ENCODE measurements at places on chromosomes 6 and 20.

DNA sequence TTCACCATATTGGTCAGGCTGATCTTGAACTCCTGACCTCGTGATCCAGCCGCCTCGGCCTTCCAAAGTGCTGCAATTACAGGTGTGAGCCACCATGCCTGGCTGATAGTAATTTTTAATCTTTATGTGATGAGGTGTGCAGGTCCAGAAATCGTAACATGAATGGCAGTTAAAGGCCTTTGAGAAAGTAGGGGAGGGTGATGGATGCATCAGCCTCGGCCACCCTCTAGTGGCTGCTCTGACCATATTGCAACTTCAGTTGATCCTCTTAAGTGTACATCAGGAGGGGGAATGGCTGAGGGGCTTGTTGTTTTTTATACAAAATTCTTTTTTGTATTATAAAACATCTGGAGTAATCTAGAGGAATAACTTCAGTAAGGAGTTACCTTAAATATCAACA lies 193.0 kb downstream of the ZFAND3 start:
- peak; percentile 5 for DNase-seq

GRCh38 chr6:22880686-22881433 lies 311.5 kb downstream of the HDGFL1 start:
- DNase-seq, result no peak

- no peak for DNase-seq
These were observed 35.8 kb upstream of the MRGBP start for GRCh38 chr20:62760471-62760855.

- DNase-seq, result no peak
These were observed 1202.0 kb upstream of the ADGRB3 start for GRCh38 chr6:67433124-67433523.

DNA sequence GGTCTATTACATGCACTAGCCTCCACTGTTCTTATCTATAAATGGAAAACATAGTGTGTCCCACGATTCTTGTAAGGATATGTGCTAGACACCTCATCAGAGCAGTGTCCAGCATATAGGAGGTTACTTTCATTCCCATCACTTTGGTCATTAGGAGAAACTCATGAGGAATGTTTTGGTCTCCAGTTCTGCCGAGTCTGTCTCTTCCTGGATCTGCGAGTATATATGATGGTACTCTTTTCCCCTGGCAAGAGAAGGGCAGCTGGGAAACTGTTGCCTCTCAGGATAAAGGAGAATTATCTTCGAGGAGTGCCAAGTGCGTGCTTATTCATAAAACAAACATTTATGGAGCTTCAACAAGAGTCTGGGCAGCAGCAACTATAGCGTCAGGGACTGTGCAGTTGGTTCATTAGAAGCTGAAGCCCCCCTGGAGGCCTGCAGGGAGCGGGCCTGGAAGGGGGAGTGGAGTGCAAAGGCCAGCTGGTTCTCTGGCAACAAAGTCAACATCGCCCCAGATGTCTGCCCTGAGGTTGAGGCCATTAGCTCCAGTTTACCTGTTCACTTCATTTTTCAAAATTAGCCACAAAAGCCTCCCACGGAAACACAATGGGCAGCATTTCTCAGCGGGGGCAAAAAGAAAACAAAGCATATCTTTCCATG lies 811.9 kb downstream of the MAFB start:
- DNase-seq, result no peak

- no peak for DNase-seq
These were observed 30.5 kb downstream of the SLC9A8 start for GRCh38 chr20:49843139-49843538.

- no peak for DNase-seq
These were observed 77.8 kb downstream of the SYCP2L start for GRCh38 chr6:10964684-10965083.

DNA sequence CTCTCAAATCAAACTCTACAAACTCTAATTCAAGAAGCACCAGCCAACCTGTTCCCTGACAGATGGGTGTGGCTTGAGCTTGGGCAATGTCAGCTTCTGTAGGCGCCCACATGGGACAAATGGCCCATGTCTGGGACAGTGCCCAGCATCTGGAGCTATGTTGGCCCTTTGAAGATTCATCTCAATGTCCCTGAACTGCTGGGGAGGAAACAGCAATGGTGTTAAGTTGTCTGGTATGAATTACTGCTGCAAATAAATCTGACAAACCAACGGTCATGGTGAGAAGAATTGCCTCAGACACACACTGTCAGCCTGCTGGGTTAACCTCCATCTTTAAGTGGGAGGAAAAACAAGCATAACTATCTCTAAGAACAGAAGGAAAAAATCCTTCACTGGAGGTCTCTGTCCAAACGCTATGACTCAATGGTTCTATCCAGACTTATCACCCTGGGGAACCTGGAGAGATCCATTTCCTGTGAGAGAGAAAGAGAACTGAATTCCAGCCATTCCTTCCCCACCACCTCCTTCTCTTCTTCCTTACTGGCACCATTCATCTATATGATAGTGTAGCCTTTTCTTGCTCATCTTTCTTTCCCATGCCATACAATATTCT lies 274.9 kb downstream of the CDH26 start:
- DNase-seq, result no peak

DNA sequence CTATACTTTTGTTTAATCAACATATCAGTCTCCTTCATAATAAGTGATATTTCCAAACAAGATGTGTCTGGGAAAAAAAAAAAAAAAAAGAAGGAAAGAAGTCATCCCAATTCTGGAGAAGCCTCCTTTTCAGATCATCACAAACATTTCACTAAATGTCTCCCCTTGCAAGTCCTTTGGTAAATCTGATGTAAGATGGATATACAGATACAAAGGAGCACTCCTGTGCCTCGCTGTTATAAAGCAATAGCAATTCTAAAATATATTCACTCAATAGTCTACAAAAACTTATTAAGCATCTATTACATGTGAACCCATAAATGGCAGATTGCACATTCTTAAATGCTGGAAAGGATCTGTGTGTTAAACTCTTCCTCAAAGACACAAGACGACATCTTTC lies 17.4 kb downstream of the STAU1 start:
- no peak for DNase-seq

- DNase-seq, result no peak
These were observed 245.3 kb downstream of the OGFRL1 start for GRCh38 chr6:71533939-71534379.

- DNase-seq, result peak; percentile 72
These were observed at the start of gene GABBR1 for GRCh38 chr6:29632789-29633533. GABBR1 (minus strand) TSS chr6:29633183; CDS start chr6:29632385, 798 bp downstream.

- DNase-seq, result no peak
These were observed 41.1 kb downstream of the STX7 start for GRCh38 chr6:132471787-132472186.

GRCh38 chr6:9848094-9848493 lies 566.8 kb downstream of the TFAP2A start:
- no peak for DNase-seq

GRCh38 chr6:14743144-14743473 lies 502.8 kb upstream of the JARID2 start:
- no peak for DNase-seq

- DNase-seq, result no peak
These were observed 41.1 kb downstream of the PDE10A start for GRCh38 chr6:165621940-165622339.

DNA sequence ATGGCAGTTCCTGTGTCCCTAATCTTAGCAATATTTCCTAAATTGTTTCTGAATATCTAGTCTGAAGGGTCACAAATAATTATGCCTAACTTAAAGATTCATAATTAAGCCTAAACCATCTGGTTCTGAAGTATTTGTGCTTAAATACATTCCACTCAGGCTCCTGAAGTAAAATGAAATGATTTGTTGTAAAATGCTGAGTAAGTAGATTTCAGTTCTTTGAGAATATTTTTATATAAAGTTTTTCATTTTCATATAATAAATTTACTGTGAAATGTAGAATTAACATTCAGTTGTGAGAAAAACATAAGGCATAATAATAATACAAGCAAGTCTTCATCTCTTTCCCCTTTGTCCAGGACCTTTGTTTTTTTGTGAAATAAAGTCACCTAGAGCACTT lies 330.6 kb upstream of the IMPG1 start:
- no peak for DNase-seq

DNA sequence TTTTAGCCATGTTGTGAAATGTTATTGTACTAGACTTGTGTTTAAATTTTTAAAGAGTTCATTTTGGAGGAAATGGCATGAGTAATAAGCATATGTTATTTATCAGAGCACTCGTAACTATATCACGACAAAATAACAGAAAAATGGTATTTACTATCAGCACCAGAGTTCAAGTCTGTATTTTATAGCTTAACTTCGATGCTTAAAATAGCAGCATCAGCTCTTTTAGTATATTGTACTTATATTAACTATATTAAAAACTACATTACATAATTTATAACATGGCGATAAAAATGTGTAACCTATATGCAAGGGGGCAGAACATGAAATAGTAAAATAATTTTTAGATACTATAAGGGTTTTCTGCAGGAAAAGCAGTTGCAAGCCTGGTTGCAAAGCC lies 52.9 kb downstream of the ABRACL start:
- no peak for DNase-seq

- no peak for DNase-seq
These were observed 46.9 kb downstream of the TMEM200A start for GRCh38 chr6:130412556-130413290.

DNA sequence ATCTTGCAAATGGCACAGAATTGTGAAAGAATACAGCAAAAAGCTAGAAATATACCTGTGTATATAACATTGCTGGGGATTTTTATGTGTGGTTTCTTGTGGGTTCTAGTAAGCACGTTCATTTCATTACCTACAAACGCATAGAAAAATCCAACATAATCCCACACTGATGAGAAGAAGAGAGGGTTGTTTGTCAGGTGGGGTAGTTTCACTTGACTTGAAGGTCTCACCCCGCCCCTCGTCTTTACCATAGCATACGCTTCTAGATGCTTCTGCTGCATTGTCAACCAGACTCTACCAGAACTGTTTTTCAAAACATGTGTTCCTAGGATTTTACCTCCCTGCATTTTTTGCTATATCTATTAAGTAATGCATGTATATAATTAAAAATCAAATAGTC lies 284.1 kb upstream of the TAB2 start:
- no peak for DNase-seq

DNA sequence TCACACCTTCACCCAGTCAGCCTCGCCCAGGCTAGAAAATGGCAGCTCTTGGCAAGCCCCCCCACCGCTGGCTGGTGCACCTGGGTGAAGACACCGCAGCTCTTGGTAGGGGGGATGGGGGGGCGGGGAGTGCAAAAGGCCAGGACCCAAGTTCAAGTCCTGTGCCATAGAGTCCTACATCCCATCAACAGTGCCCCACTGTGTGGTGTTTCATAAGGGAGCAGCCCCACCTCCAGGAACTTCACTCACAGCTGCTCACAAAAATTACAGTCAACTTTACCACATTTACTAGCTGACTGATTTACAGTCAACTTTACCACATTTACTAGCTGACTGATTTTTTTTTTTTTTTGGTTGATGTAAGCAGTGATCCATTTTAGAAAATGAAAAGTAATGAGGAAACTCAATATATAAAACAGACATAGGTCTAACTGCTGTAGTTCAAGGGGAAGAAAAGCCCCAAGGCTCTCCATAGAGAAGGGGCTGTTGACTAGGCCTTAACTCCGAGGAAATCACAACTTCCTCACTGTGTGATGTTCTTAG lies 208.9 kb upstream of the SNX9 start:
- DNase-seq, result no peak

DNA sequence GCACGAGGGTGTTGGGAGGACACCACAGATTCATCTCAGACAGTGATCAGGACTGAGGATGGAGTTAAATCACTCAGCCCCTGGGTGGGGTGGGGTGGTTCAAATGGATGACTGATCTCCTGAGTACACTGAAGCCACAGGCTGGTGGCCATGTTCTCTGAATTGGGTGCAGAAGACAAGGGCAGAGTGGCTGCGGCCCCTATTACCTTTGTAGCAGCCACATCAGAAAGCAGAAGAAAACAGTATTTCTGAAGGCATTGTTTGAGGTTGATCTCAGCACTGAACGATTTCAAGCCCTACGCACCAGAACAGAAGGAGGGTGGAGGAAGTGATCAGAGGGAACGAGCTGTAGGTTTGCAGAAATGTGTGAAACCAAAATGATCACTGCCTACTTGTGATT lies 71.6 kb downstream of the SH3BGRL2 start:
- DNase-seq, result peak; percentile 7

GRCh38 chr20:37687478-37687805 lies 6.4 kb upstream of the CTNNBL1 start:
- DNase-seq, result no peak

DNA sequence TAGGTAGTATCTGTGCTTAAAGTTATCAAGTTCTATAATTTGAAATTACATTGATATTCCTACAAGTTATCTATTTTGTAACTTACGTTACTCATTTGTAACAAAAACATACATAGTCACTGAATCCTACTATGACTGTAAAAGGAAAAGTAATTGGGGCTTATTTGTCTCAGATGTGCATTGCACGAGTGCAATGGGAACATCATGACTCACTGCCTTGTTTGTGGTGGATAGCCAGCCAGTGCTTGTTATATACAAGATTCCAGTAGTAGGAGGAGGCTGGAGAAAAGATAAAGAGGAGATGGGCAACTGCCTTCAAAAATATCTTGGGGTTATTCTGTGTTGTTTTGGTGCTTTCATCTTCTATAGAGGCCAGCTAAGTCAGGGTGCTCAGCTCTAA lies 164.1 kb downstream of the RNF144B start:
- DNase-seq, result no peak

DNA sequence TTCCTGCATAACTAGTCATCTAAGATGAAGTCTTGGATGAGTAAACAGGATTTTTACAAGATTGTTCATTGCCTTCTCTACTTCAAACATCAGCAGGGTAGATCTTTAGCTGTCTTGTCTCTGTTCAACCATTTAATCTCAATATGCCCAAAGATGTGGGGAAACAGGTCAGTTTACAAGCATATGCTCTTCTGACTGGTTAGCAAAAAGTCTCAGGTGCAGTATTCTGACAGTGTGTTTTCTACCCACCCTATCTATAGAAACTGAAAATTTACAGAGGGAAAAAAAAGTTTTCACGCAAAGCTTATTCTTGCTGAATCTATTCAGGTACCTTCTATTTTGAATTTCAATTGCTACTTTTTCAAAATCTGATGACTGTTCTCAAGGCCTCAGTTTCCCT lies 29.0 kb downstream of the MAP3K5 start:
- DNase-seq, result no peak
